Esophagus squamous epithelium (tissue), 5 donors: ENCODE measurements at places on chromosomes 5 and 9. TPM values are rescaled to one million over a fixed set of nuclear protein-coding genes. Genes with fewer than 3 reads are reported as not detected.

GRCh38 chr5:27708534-27708933 is 670.1 kb upstream of the CDH9 start:
- DNase-seq: no peak

DNA sequence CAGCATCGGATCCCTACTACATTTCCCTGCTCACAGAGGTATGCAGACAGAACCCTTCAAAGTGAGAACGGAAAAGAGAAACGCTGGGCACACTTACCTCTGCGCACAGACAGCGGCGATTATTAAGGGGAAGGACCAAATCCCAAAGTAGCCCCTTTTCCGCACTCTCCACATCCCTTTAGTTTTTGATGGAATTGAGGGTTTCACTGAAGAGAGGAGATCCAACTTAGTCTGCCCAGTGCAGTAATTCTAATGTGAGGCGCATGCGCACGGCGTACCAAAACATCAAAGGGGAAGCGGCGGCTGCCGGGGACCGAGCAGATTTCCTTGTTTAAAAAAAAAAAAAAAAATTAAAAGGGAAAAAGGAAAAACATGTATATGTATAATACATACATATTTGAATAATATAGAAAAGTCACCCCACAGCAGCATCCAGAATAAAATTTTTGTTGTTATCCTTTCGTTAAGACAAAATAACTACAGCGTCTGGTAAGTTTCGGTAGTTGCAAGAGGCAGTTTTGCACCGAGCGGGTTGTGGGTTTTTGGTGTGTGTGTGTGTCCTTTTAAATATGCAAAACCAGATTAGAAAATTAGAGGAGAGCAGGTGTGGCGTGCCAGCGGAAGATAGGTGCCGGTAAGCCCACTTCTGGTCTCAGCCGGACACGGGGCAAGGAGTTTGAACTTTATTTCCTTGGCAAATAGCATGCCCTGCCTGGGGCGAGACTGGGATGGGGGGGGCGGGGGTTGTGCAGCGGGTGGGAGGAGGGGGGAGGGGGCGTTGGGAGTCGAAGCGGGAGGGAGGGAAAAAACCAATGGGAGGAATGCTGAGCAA is at the start of gene GABRB2:
Gene GABRB2, minus strand, starts transcription at position 256 of the 832 bp plus-strand sequence. Its CDS starts 82 bp downstream, at position 174.
- no peak for DNase-seq

DNA sequence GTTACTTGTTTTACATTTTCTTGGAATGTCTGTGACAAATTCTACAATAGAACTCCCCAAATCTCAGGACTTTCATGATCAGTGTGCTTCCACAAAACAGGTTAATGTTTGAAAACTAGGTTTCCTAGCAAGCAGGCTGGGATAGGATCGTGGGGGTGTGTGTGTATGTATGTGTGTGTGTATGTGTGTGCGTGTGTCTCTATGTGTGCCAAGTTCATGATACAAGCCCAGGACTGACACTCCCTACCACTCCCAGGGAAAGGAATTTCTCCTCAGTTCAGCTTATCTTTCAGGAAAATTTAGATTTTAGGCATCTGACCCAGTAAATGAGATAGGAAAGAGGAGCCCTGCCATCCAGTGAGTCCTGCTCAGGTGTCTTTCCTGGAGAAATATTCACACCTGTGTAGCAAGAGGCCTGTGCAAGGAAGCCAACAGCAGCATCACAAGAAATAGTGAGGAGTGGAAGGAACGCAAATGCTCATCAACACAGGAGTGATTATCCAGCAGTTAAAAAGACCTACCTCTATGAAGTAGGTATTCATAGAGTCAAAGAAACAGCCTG is 13.8 kb upstream of the ABLIM3 start:
- no peak for DNase-seq

- DNase-seq: no peak
Observed at GRCh38 chr9:728535-728934, 113.0 kb upstream of the DMRT1 start.

- no peak for DNase-seq
Observed at GRCh38 chr9:125635888-125636287, 71.1 kb downstream of the MAPKAP1 start.

Gene FGD3
- 4.8 TPM for total RNA-seq

DNA sequence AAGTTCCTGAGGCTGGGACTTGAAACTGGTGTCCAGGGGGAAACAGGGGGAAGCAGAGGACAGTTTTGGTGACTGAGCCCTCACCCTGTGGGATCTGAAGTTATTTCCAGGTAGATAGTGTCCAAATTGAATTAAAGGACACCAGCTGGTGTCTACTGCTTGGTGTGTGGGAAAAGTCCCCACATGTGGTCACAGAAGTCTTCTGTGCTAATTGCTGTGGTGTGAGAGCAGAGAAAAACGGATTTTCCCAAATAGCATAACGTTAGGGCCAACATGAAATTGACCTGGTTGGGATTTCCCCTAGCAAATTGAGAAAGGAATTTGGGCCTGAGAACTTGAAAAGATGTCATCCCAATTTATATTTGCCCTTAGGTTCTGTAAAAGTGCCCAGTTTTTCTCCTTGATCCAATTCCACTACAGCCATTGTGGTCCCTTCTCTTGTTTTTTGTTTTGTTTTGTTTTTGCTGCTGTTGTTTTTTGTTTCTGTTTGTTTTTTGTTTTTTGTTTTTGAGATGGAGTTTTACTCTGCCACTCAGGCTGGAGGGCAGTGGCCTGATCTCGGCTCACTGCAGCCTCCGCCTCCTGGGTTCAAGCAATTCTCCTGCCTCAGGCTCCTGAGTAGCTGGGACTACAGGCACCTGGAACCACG is 5.6 kb upstream of the STARD4 start:
- no peak for DNase-seq

Gene GABRG2
- total RNA-seq: not detected

DNA sequence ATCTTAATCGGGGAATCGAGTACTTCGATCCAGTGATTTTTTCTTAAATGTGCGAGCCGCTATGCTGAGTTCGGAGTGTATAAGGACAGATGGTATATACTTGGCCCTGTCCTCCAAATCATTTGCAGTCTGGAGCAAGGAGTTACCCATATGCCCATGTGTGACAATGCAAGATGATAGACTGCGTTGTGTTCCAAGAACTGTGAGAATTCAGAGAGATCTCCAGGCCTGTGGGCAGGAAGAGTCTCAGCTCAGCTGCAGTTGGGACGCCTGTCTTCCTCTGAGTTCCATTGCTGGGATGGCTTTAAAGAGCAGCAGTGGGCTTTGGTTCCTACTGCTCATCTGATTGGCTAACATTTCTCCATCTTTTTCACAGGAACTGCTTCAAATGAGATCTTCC is 106.6 kb downstream of the ADAMTS16 start:
- DNase-seq: no peak

Gene WDR55
- 26.2 TPM for total RNA-seq

Gene SARDH
- total RNA-seq: 0.57 TPM

GRCh38 chr9:132011896-132012295 is 67.8 kb downstream of the MED27 start:
- no peak for DNase-seq

GRCh38 chr9:21154018-21154608 is 12.3 kb downstream of the IFNA21 start:
- DNase-seq: no peak

Gene HSPB3
- 2.4 TPM for total RNA-seq

- no peak for DNase-seq
Observed at GRCh38 chr5:125526966-125527365, 780.5 kb upstream of the ZNF608 start.

Gene PCDHGA4
- total RNA-seq: 2.9 TPM
